ENCODE measurements at places on chromosomes 13 and 19.

DNA sequence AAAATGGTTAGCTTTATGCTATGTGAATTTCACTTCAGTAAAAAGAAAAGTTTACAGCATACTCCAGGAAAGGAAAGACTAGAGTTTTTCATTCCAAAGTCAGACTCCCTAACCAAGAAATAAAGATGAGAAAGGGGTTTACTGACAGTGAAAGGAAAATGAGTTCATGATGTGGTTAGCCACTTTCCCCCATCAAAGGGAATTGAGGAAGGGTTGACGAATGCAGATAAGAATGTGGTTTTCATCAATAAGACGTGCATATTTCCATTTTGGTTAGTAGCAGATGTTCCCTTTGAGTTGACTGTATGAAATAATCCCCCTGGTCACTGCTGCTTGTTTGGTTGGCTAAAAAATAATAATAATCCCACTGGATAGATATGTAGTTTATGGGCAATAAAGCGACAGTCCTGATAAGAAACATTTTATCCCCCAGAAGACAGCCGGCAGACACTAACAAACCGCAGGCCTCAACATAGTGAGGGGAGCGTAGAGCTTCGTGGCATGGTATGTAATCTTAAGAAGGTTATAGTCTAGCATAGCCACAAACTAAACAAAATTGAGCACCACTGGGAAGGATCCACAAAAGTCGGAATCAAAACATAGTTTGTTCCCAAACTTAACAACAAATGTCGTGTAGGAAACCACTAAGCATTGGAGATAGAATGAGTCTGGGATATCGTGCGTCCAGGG, 114.8 kb downstream of the COL4A2 start:
- DNase-seq = no peak

DNA sequence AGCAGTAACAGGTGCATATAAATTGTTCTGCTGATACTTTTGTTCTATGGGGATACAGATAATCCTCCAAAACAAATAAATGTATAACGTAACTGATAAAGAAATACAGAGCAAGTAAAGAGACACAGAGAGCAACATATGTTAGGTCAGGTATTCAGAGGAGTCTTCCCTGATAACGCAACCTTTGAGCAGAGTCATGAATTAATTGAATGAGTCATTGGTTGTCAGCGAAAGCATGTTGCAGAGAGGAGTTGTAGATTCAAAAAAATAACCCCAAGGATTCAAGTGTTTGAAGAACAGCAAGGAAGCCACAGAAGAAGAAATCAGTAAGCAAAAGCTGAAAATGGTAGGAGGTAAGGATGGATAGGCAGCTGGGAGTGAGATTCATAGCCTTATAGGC, 245.2 kb downstream of the TBC1D4 start:
- no peak for DNase-seq

GRCh38 chr13:91904597-91904996, 506.2 kb downstream of the GPC5 start:
- DNase-seq = no peak

DNA sequence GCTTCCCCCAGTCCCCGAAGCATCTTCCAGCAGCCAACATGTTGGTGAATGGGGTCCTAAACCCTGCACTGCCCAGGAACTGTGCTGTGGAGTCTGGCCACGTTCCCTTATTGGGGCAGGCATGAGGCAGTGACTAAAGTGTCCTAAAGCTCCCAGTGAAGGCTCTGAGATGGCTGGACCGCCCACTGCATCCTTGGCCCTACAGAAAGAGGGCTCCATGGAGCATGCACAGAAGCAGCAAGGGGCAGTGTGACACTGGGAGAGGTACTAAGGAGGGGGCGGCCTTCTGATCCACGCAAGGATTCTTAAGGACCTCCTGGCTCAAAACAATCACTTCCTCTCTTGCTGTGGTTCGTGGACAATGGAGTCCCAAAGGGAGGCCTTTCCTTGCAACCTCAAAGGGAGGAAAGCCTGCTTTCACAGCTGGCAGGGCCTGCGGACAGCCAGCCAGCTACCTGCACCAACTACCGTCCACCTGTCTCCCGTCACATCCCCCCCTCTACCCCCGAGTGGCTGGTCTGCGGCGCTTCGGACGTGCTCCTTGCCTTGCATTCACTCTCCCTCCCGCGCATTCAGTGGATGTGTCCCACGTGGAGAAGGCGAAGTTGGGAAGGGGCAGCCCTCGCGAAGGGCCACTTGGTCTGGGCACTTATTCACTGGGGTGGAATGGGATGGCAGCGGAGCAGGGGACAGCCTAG, 63.9 kb upstream of the STARD13 start:
- no peak for DNase-seq

GRCh38 chr19:37537391-37537947, 30.7 kb downstream of the ZNF793 start:
- no peak for DNase-seq

DNA sequence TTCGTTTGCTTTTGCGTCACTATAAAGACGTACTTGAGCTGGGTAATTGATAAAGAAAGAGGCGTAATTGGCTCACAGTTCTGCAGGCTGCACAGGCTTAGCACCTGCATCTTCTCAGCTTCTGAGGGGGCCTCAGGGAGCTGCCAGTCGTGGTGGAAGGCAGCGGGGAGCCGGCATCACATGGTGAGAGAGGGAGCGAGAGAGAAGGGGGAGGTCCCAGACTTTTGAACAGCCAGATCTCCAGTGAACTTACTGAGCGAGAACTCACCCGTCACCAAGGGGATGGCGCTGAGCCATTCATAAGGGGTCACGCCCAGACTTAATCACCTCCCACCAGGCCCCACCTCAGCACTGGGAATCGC, 58.7 kb upstream of the F7 start:
- no peak for DNase-seq

- no peak for DNase-seq
These were observed 413 bp downstream of the N4BP2L2 start for GRCh38 chr13:32538143-32538620.

GRCh38 chr19:10237702-10238101, 6.6 kb upstream of the S1PR2 start:
- no peak for DNase-seq

GRCh38 chr13:74206061-74206561, 71.9 kb upstream of the KLF12 start:
- no peak for DNase-seq

DNA sequence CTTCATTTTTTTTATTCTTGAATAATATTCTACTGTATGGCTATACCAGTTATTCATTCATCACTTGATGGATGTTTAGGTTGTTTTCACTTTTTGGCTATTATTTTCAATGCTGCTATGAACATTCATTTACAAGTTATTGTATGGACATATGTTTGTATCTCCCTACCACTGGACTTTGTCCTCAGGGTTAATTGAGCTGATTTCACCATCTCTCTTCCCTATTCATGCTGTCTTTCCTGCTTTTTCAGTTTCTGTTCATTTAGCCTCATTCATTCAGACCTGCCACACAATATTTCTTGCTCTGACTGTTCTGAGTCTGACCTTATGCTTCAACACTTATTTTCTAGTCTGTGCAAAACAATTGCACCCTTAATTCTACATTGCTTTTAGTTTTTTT, 12.3 kb upstream of the C1QTNF9B start:
- no peak for DNase-seq

- no peak for DNase-seq
These were observed 20.1 kb downstream of the RYR1 start for GRCh38 chr19:38453596-38453995.

- DNase-seq = no peak
These were observed 469.9 kb downstream of the COG6 start for GRCh38 chr13:40125336-40125735.

Measured in T-helper 9 cell (primary cell).